ENCODE measurements at places on chromosomes 11 and 22. TPM values are rescaled to one million over a fixed set of nuclear protein-coding genes. Genes with fewer than 3 reads are reported as not detected.
A peak's percentile ranks its signal among the peaks of the same experiment; 100 is the strongest.

DNA sequence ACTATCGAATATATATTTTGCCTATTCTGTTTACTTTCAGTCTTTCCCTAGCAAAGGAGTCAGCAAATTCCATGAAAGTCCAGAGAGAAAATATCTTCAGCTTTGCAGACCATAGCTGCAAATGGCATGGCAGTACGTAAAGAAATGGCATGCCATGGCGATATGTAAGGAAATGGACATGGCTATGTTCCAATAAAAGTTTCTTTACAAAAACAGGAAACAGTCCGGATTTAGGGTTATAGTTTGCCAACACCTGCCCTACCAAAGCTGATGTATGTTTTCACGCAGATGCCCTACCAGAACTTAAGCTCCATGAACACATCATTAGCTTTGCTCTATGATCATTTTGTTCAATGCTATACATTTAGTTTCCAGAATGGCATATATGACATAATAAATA lies 19.5 kb downstream of the KIAA0930 start:
- no peak for DNase-seq

- DNase-seq = no peak
Measured at GRCh38 chr11:72673284-72673942, 809 bp downstream of the PDE2A start.

DNA sequence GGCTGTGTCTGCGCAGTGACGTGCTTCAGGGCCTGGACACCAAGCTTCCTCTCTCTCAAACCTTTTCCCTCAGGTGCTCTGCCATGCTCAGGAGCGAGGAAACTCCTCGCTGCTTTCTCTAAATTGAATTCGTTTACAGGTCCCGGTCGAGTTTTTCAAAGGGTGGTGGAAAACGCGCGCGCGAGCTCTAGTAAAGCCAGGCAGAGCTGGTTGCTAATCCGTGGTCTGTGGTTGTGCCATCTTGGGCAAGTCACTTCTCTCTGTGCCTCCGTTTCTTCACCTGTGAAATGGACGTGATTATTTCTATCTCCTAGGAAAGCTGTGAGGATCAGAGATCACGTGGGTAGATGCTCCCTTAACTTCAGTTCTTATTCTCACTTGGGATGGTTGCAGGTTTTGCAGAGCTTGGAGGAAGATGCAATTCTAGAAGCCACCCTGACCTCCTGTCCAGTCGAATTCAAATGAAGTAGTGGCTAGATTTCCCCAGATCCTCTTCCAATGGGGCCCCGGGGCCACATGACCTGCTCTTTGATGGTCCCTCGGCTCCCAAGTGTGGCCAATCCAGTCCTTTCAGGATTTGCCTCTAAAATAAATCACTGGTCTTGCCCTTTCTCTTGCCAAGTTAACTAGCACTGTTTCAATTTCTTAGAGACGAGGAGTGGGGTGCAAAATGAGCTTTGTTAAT lies 10.5 kb upstream of the ALX4 start:
- no peak for DNase-seq

GRCh38 chr22:47377926-47378560 lies 615.6 kb downstream of the TBC1D22A start:
- no peak for DNase-seq

- no peak for DNase-seq
Measured at GRCh38 chr22:30380011-30380410, 7.2 kb downstream of the RNF215 start.

DNA sequence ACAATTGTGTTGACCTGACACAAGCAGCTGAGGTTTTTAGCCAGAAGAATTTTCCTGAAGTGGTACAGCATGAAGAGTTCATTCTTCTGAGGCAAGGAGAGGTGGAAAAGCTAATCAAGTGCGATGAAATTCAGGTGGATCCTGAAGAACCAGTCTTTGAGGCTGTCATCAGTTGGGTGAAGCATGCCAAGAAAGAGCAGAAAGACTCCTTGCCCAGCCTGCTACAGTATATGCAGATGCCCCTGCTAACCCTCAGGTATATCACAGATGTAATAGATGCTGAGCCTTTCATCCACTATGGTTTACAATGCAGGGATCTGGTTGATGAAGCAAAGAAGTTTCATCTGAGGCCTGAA lies 12.9 kb upstream of the SCARF2 start:
- no peak for DNase-seq

DNA sequence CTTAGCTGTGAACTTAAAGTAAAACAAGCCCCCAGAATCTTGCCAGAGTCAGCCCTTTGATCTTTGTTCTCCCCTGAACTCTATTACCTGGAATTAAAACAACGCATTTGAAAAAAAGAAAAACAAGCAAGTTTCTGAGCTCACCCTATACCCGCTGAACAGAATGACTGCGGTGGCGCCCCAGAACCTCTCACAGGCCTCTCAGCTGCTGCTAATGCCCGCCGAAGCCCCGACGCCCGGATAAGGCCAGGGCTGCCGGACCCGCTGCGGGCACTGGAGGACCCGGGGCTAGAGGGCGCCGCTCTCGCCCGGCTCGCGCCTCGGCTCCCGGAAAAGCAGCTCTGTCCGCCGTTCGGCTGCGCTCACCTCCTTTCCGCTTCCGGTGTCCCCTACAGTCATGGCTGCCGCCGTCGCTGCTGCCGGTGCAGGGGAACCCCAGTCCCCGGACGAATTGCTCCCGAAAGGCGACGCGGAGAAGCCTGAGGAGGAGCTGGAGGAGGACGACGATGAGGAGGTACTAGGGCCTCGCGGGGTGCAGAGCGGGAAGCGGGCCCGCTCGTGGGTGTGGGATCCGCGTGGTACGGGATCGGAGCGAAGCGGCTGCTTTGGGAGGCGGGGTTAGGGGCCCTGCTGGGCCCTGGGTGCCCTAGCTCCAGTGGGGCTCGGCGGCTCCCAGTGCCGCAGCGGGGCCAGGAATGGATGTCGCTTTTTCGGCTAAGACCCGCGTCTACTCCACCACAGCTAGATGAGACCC lies at the start of gene TOMM22:
Gene TOMM22, plus strand, starts transcription at position 376 of the 754 bp plus-strand sequence. Its CDS starts 22 bp downstream, at position 398.
- peak; percentile 30 for DNase-seq

GRCh38 chr11:126431401-126432064 lies 76.0 kb downstream of the ST3GAL4 start:
- no peak for DNase-seq

Gene CLTCL1
- 6.5 TPM for total RNA-seq

Gene GAS2L1
- total RNA-seq = 26.9 TPM

Gene PANX3
- not detected for total RNA-seq

Gene GUCY1A2
- total RNA-seq = 1.1 TPM

Gene DDX25
- total RNA-seq = not detected
